ENCODE measurements at places on chromosomes 3 and 15.

- no peak for DNase-seq
Measured at GRCh38 chr3:13612829-13613228, 63.9 kb downstream of the FBLN2 start.

DNA sequence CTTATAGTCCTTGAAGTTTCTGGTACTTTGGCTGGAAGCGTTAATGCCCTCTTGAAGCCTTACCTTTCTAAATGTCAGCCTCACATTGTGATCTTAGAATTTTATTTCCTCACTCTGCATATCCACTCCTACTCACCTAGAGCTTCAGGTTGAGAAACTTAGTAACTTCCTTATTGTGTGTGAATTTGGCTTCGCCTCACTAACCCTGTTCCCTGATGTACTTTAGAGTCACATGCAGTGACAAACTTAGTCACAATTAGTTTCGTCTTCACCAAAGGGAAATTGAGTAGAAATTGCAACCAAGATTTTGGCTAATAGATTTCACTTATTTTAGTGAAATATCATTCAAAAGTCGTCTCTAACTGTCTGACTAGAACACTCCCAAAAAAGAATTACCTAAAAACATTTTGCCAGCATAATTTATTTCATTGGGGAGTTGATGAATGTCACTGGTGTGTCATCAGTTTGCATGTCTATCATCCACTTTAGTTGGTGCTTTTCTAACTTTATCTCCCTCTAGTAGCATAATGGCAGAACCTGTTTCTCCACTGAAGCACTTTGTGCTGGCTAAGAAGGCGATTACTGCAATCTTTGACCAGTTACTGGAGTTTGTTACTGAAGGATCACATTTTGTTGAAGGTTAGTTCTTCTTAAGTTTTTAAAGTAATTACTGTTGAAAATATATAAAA is 960 bp downstream of the MFN1 start:
- peak; percentile 34 for DNase-seq

DNA sequence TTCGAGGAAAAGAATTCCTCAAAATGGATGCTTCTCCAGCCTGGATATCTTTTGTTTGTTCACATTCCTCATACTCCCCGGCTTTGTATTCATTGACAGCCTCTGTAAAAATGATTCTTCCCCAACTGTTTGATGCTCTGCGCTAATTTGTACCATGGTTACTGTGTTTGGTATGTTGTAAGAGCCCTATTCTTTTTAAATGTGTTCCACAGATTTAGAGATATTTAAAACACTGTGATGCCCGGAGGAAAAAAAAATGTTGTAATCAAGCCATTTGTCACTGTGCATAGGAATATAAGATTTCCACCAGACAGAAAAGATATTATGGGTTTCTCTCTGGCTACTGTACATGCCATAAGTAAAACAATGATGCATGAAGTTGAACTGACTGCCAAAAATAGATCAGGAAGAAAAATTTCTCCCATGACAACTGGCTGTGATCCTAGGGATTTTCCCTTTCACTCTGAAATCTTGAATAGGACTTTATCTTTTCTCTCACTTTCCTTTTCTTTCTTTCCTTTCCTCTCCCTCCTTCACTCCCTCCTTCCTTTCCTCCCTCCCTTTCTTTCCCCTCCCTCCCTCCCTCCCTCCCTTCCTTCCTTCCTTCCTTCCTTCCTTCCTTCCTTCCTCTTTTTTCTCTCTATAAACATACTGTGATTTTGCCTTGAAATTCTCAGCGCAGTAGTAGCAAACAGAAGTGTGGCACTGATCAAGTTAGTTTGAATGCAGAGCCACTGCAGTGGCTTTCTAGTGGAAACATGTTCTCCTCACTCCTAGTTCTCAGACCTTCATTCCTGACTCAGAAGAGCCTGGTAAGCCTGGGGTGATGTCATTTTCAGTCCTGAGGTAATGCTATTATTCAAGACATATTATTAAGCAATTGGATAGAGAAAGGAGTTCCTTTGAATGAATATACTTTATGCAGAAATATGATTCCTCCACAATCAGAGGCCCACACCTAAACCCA is 254.9 kb upstream of the TBL1XR1 start:
- no peak for DNase-seq

- no peak for DNase-seq
Measured at GRCh38 chr3:148062590-148062989, 635.1 kb upstream of the AGTR1 start.

- no peak for DNase-seq
Measured at GRCh38 chr3:98021830-98022560, 13.1 kb downstream of the GABRR3 start.

DNA sequence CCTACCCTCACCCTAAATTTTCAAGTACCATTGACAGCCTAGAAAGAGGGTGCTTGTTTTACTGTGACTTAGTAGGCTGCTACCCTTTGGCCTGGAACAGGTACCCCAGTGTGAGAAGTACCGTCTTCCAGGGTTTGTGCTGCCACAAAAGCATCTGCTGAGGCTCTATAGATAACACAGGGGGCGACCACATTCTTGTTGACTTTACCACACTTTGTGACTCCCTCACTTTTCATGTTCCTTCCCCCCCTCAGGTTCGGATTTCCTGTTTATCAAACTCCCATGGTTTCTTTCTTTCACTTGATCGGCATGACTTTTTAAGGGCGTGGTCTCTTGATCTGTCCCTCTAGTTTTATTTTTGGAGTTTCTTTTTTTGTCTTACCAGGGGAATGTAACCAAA is 23.5 kb downstream of the EXOG start:
- DNase-seq: no peak

DNA sequence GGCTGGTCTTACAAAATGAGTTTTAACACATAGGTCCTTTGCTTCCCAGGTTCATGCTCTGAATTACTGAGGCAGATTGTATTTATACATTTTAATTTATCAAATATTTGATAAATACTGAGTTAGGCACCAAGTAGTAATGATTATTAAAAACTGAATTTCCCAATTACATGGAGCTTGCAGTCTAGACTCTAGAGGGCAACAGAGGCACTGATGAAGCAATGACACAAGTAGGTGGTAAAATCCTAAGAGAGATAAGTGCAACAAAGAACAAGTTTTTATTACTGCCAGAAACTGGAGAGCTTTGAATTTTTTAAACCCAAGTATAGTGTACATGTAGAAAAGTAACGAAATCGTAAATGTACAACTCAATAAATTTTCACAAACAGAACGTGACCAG is 406.2 kb upstream of the RARB start:
- no peak for DNase-seq

DNA sequence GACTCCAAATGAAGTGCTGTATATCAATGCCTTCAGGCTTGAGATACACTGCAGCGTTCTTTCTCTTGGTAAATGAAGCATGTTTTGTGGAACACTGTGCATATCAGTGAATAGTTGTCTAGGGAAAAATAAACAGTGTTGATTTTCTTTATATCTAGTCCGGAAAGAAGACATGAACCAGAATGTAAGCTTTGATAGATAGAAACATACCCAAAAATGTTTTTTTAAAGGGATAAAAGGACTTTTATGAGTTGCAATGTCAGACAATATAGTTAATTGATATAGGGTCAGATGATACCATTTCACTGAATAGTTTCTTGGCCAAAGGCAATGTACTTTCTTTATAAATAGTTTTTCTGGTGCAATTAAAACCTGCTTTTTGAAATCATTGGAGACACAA is 1037.8 kb downstream of the OTOL1 start:
- no peak for DNase-seq

- no peak for DNase-seq
Measured at GRCh38 chr3:39982665-39983357, 173.4 kb downstream of the MYRIP start.

- no peak for DNase-seq
Measured at GRCh38 chr3:182323126-182323700, 470.1 kb upstream of the ATP11B start.

GRCh38 chr3:161142486-161142885 is 37.3 kb upstream of the B3GALNT1 start:
- no peak for DNase-seq

GRCh38 chr15:85556618-85556895 is 176.2 kb downstream of the AKAP13 start:
- DNase-seq: no peak

DNA sequence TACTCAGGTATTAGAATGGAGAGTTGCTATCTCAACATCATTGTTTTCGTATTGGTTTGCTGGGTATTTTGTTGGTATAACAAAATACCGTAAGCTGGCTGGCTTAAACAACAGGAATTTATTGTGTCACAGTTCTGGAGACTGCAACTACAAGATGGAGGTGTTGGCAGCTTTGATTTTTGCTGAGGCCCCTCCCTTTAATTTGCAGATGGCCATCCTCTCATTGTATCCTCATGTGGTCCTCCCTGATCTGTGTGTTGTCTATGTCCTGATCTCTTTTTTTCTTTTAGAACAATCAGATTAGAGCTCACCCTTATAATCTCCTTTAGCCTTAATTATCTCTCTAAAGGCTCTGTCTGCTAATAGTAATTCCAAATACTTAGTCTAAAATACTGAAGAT is 299.8 kb upstream of the GOLIM4 start:
- no peak for DNase-seq

GRCh38 chr15:51647128-51647562 is 24.6 kb upstream of the DMXL2 start:
- DNase-seq: peak; percentile 86

DNA sequence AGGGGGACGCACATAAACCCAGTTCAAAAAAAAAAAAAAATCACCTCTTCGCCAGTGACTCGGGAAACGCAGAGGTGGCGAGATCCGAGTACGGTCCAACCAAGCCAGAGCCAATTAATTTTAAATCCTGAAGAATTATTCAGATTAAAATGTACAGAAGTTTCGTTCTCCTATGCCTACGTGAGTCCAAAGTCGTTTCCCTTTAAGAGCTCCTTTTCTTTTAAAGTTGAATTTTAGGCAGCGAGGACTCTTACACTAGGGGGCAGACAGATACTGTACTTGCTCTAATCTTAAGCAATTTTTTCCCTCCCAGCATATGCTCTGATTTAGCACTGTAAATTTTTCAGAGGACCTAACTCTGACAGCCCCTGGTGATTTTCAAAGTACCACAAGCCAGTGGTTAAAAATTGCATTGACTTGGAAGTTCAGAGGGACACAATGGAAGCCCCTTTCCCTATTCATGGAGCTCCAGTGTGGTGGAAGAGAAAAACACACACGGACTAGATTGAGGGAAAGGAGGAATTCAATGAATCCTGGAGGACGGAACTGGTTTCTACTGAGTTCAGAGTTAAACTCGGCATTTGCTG is 3.3 kb upstream of the NR2F2 start:
- DNase-seq: peak; percentile 73

DNA sequence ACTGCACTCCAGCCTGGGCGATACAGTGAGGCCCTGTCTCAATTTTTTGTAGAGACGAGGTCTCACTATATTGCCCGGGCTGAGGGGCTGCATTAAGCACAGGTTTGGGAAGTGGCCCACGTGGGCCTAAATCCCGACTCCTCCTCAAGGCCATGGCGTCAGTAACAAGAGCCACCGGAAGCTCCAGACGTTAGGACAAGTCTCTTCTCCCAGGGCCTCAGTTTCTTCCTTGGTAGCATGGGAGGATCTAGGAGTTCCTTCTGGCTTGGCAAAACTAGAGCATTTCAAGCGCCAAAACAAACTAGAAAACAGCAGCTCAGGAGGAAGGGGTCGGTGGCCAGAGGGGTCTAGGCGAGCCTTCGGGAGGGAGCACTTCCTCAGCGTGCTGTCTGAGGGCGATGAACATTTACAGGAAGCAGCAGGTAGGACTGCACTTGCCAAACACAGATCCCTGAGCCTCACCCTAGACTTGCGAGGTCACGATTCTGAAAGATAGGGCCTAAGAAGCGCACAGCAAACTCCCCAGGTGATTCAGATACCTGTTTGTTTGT is 536 bp downstream of the SNAPC5 start:
- peak; percentile 53 for DNase-seq

- no peak for DNase-seq
Measured at GRCh38 chr3:178597371-178597770, 61.1 kb downstream of the KCNMB2 start.

- no peak for DNase-seq
Measured at GRCh38 chr15:62432702-62433398, 267.8 kb upstream of the C2CD4B start.

DNA sequence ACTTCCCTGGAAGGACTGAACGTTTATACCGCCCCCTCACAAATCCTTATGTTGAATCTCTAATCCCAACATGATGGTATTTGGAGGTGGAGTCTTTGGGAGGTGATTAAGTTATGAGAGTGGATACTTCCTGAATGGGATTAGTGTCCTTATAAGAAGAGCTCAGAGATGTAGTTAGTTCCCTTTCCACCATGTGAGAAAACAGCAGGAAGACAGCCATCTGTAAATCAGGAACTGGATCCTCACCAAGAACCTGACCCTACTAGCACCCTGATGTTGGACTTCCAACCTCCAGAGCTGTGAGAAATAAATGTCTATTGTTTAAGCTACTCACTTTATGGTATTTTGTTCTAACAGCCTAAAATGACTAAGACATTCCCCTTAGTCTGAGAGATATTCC is 33.3 kb upstream of the SACM1L start:
- no peak for DNase-seq

DNA sequence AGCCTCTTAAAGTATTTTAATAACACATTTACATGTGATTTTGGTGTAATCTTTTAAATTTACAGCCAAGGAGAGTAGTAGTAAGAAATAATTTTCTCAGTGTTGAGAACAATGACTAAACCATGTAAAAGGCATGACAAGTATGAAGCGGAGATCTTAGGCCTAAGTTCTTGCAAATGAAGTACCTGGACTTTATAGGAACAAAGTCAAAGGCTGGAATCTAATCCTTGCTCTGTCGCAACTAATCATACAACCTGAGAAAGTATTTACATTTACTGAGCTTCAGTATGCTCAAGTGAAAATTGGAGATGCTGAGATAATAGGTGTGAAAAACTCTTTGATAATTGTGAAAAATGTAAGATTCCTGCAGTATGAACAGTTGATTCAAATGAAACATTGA is 86.4 kb upstream of the VGLL3 start:
- DNase-seq: no peak

DNA sequence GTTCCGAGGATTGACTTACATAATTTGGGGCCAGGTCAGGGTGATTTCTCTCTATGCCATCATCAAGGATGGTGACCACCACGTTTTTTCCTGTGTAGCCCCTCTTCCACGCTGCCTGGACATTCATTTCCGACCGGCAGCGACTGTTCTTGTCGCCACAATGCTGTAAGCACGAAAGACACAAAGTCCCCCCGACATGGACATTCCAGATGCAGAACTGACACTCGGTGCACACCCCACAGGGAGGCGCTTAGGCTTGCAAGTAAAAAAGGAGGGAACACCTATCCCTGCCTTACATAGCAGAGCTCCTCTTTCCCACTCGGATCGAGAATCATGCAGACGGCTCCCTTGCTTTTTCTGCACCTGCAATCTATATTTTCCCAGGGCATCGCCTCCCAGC is 58.2 kb downstream of the PCSK6 start:
- no peak for DNase-seq

Measured in HL-60 (cell line).